ENCODE measurements at places on chromosomes 3 and 15. TPM values are rescaled to one million over a fixed set of nuclear protein-coding genes. Genes with fewer than 3 reads are reported as not detected.

GRCh38 chr3:121165397-121165837 lies 257.4 kb downstream of the STXBP5L start:
- DNase-seq = peak; percentile 75

DNA sequence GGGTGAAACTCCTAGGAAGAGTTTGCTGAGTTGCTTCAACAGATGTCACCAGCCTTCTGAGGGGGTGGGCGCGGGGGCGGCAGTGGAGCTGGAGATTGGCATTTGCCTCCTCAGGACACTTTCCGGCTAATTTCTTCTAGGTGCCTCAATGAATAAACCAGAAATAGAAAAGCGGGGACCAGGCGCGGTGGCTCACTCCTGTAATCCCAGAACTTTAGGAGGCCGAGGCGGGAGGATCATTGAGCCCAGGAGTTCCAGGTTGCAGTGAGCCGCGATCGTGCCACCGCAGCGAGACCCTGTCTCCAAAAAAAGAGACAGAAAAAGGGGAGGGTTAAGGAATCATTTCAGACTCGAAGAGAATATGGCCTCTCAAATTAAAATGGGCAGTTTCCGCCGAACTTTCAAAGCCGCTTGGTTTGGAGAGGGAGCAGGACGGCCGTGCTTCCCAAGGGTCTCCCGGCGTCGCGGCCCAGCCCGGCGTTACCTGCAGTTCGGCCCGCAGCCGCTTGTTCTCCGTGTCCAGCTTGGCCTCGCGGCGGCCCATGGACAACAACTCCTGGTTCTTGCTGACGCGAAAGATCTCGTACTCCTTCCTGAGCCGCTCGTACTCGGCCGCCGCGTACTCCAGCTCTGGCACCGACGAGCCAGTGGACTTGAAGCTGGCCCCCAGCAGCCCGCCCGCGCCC lies 587 bp downstream of the NPHP3 start:
- DNase-seq = peak; percentile 40

DNA sequence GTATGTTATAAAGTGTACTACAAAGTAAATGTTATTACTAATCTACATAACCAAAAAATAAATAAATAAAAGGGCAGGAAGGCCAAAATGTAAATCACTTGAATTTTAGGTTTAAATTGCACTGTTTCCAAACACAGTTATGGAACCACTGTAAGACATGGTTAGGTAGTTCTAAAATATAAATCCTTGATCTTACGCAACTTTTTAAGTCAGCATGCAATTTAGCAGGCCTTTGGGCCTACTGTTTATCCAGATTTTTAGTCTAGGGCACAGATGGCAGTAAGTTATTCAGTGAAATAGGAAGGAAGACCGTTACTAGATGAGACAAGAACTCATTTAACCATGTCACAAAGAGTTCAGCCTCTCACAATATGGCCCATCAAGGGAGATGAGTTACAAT lies 187.4 kb upstream of the SLC2A2 start:
- no peak for DNase-seq

DNA sequence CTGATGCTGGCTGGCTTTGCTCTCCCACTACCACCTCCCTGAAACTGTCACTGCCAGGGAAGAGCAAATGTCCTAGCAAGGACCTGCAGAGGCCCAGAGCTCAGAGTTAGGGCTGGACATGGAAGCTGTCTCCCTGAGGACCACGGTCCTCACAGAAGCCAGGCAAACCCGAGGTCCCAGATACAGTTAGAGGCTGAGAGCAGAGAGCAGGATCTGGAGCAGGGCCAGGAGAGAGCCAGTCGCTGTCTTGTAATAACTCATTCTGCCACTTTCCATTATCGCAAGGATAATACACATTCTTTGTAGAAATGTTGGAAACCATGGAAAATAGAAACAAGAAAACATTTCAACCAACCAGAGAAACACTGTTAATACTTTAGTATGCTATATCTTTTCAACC lies 10.1 kb downstream of the GHSR start:
- no peak for DNase-seq

- no peak for DNase-seq
Observed at GRCh38 chr3:61358364-61358763, 107.1 kb upstream of the FHIT start.

- DNase-seq = no peak
Observed at GRCh38 chr15:81182031-81182755, 14.5 kb upstream of the IL16 start.

DNA sequence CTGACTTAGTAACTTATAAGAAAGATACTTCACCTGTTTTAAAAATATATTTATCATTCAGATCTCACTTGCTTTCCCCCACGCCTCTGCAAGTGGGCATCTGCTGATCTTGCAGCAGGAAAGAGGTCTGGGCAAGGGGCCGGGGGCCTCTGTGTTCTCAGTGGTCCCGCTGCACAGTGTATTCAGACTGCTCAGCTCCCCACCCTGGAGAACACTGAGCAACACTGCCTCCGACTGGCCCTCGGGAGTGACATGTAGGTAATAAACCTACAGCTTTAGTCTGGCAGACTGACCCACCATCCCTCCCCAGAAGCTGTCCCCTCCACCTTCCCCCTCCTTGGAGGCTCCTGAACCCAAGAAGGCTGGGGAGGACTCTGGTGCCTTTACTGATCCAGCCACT lies 43.8 kb downstream of the GABRB3 start:
- no peak for DNase-seq

DNA sequence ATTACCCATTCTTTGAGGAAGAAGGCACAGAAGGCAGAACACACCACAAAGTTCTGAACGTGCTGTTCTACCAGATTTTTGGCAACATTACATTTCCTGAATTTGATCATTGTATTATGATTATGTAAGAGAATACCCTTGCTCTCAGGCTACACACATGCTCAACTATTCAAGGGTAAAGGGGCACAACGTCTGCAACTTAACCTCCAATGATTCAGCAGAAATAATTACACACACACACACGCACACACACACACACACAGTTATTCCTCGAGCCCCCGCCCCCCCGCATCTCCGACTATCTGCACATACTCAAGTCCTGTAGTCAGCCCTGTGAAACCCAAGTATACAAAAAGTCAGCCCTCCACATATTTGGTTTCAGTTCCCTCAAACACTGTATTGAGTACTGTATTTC lies 26.8 kb downstream of the RPN1 start:
- no peak for DNase-seq

GRCh38 chr3:131081224-131081623 lies 54.5 kb downstream of the NEK11 start:
- no peak for DNase-seq

- DNase-seq = no peak
Observed at GRCh38 chr3:110528305-110529121, 543.1 kb upstream of the NECTIN3 start.

DNA sequence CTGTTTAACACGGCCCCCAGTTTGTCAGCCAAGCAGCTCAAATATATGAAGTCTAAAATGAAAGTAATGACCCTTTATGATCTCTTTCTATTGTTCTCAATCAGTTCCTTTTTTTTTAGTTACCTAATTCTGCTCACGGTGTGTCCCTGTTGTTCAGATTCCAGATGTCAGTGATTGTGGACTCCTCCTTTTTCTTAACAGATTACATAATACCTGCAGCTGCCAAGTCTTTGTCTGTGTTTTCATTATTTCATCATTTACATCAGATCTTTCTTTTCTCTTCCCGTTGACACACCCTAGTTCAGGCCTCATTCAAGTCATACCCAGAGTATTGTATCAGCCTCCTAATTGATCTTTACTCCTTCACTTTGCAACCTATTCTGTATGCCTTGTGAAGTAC lies 56.1 kb upstream of the SKIL start:
- no peak for DNase-seq

GRCh38 chr15:39530480-39531342 lies 50.2 kb upstream of the THBS1 start:
- no peak for DNase-seq

GRCh38 chr3:71548705-71549384 lies 34.7 kb downstream of the FOXP1 start:
- DNase-seq = no peak

DNA sequence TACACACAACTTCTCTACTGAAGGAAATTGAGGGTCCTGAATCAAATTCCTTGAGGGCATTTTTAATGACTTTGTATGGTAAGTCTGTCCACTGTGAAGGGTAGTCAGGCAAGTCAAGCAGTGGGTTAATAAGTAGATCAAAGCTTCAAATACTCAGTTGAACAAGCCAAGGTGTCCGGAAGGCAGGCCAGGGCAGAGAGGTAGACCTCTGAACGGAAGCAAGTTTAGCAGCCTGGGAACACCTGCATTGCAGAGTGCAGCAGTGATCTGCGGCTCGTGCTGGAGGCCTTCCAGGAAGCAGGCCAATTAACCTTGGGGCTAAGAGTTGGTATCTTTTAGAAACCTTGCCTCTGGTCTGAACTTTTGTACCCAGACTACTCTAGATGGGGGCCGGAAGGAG lies 143.8 kb downstream of the LRTM1 start:
- DNase-seq = peak; percentile 72

DNA sequence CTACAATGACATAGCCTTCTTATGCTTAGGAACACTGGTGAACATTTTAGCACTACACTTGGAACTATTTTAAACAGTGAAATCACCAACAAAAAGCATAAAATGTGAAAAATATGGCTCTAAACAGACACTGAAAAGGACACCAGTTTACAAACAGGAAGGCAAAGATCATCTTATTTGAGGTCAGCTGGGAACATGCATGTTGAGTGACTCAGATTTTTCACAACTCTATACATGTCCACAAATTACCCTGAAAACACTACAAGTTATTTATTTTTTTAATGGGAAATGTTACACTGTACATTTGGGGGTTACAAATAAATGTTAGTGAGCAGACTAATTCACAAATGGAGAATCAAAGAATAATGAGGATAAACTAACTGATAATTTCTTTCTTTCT lies 12.5 kb upstream of the GK5 start:
- no peak for DNase-seq

- DNase-seq = no peak
Observed at GRCh38 chr3:128727059-128727458, 1.1 kb downstream of the RAB7A start.

- peak; percentile 6 for DNase-seq
Observed at GRCh38 chr15:34470091-34470490, 32.5 kb upstream of the GOLGA8A start.

GRCh38 chr3:12518261-12519028 lies 26.9 kb downstream of the MKRN2OS start:
- no peak for DNase-seq

DNA sequence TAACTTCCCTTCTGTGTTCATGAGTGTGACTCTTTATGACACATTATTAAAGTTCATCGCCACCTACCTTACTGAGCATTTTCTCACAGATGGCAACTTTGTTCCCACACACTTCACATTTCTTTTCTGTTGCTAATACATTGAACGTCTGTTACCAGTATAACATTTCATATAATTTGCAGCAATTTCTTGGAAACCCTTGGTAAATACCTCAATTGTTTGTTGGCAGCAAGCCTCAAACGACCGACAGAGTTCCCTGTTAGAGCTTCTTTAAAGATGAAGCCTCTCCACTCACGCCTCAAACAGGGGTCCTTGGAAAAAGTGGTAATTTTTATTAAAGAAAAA lies 3.2 kb upstream of the CHSY1 start:
- no peak for DNase-seq

- DNase-seq = no peak
Observed at GRCh38 chr3:43062040-43062563, 43.8 kb downstream of the POMGNT2 start.

DNA sequence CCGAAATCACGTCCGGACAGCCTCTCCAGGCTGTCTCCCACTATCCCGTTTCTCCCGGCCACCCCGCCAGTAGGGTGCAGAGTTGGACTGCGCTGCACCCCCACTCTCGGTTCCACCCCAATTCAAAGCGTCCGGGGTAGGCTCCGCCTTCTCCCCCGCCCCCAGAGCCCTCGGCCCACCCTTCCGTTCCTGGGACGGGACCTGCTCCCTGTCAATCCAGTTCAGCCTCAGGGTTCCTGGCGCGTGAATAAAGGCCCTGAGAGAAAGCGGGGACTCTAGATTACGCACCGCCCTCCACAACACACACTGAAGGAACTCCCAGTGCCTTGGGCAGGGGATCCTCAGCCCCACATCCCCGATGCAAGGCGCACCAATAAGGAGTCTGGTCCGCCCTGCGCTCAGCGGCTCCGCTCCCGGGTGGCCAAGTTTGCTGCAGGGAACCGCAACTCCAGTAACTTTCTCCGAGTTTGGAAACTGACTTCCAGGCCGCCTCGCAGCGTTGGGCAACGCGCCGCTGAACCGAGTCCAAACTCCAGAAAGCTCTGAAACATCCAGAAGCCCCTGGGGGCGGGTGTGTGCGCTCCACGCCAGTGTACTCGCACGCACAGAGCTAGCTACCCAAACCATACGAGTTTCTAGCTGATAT lies 1.9 kb downstream of the ADAMTS9 start:
- DNase-seq = peak; percentile 81

- no peak for DNase-seq
Observed at GRCh38 chr3:82058809-82059208, 297.4 kb upstream of the GBE1 start.

DNA sequence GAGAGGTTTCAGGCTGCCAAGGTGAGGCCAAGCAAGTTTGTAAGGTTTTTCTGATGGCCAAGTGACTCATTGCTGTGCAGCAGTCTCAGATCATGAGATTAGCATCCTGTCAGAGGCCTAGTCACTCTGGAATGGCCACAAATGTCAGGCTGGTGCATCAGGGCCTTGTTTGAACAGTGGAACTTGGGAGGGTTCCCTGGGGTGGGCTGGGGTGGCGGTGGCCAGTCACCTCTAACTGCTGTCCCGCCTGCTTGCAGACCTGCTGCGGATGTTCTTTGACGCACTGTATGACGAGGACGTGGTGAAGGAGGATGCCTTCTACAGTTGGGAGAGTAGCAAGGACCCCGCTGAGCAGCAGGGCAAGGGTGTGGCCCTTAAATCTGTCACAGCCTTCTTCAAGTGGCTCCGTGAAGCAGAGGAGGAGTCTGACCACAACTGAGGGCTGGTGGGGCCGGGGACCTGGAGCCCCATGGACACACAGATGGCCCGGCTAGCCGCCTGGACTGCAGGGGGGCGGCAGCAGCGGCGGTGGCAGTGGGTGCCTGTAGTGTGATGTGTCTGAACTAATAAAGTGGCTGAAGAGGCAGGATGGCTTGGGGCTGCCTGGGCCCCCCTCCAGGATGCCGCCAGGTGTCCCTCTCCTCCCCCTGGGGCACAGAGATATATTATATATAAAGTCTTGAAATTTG lies 2.8 kb upstream of the FAM131A start:
- DNase-seq = peak; percentile 95

The PLSCR2 gene
- not detected for total RNA-seq

The TMA7 gene
- 560 TPM for total RNA-seq

The PCNP gene
- total RNA-seq = 128 TPM

The WNT7A gene
- total RNA-seq = not detected

The SLITRK3 gene
- total RNA-seq = 0.03 TPM

The ALPK3 gene
- total RNA-seq = 0.12 TPM

The HYAL1 gene
- total RNA-seq = 0.72 TPM

The LIPC gene
- total RNA-seq = not detected

The FAM81A gene
- 0.78 TPM for total RNA-seq

The PHLDB2 gene
- total RNA-seq = 99.5 TPM

The AGTR1 gene
- total RNA-seq = not detected

The FBXO45 gene
- total RNA-seq = 22.7 TPM

Data from A172 (cell line).